A549 treated with Hydrocortisone at 1 μM for 4 hours (cell line): ENCODE measurements at places on chromosomes 7 and 10. TPM values are rescaled to one million over a fixed set of nuclear protein-coding genes. Genes with fewer than 3 reads are reported as not detected.

The TMEM176A gene
- not detected in 5 replicates for total RNA-seq

The SPDYE9 gene
- not detected in 5 replicates for total RNA-seq

The ELMO1 gene
- 2.8 to 4.0 TPM (median 3.0 TPM) in 5 replicates for total RNA-seq

The LMTK2 gene
- total RNA-seq = 8.0 to 12.1 TPM (median 9.4 TPM) in 5 replicates

The KCNH2 gene
- 2.9 to 3.6 TPM (median 3.3 TPM) in 5 replicates for total RNA-seq

The TBX20 gene
- total RNA-seq = 1.4 to 2.9 TPM (median 2.2 TPM) in 5 replicates

The CTAGE15 gene
- total RNA-seq = not detected in 5 replicates

The INTS1 gene
- 44.6 to 56.8 TPM (median 51.8 TPM) in 5 replicates for total RNA-seq

The RPP30 gene
- total RNA-seq = 45.7 to 52.9 TPM (median 50.8 TPM) in 5 replicates

The AUTS2 gene
- 3.0 to 4.2 TPM (median 3.6 TPM) in 5 replicates for total RNA-seq

The MNX1 gene
- 4.1 to 4.8 TPM (median 4.6 TPM) in 5 replicates for total RNA-seq

The GPR141 gene
- not detected in 5 replicates for total RNA-seq

The RPEL1 gene
- 0.06 TPM in 1 of 5 replicates, not detected in the others for total RNA-seq

The RET gene
- total RNA-seq = 0.36 to 1.0 TPM (median 0.73 TPM) in 5 replicates

The FBXO24 gene
- 0.07 to 0.35 TPM (median 0.28 TPM) in 5 replicates for total RNA-seq

The MRLN gene
- total RNA-seq = not detected in 5 replicates

The OR13A1 gene
- 0.05 TPM in 1 of 5 replicates, not detected in the others for total RNA-seq

The AGR3 gene
- total RNA-seq = not detected in 5 replicates

The IQUB gene
- total RNA-seq = 0.06 TPM in 4 of 5 replicates, not detected in the other

The NUTM2B gene
- total RNA-seq = 0.17 to 0.52 TPM (median 0.36 TPM) in 5 replicates

The SPDYE2B gene
- not detected in 5 replicates for total RNA-seq

The OR6B1 gene
- total RNA-seq = not detected in 5 replicates

The EN2 gene
- 0.68 to 0.97 TPM (median 0.83 TPM) in 5 replicates for total RNA-seq

The ZFAND4 gene
- total RNA-seq = 4.2 to 5.3 TPM (median 4.5 TPM) in 5 replicates

The UCN3 gene
- not detected in 5 replicates for total RNA-seq

The PIP gene
- total RNA-seq = 0.35 to 0.64 TPM in 2 of 5 replicates, not detected in the others

The WASHC2A gene
- total RNA-seq = 11.1 to 16.4 TPM (median 12.5 TPM) in 5 replicates

The SLC13A1 gene
- not detected in 5 replicates for total RNA-seq

The GIMAP5 gene
- not detected in 5 replicates for total RNA-seq

The SPAM1 gene
- total RNA-seq = not detected in 5 replicates

The TDRD1 gene
- total RNA-seq = not detected in 5 replicates

The ADCYAP1R1 gene
- 0.06 to 0.10 TPM in 2 of 5 replicates, not detected in the others for total RNA-seq

The PNLIPRP1 gene
- not detected in 5 replicates for total RNA-seq

The CTBP2 gene
- 100 to 129 TPM (median 119 TPM) in 5 replicates for total RNA-seq

The NCF1 gene
- 0.12 to 0.22 TPM (median 0.17 TPM) in 5 replicates for total RNA-seq

The MSS51 gene
- total RNA-seq = 0.37 to 0.59 TPM (median 0.48 TPM) in 5 replicates

The MACC1 gene
- total RNA-seq = not detected in 5 replicates

The OR2A5 gene
- not detected in 5 replicates for total RNA-seq

The ZNF488 gene
- 10.9 to 15.0 TPM (median 13.2 TPM) in 5 replicates for total RNA-seq
